ENCODE measurements at places on chromosomes 4 and X. TPM values are rescaled to one million over a fixed set of nuclear protein-coding genes. Genes with fewer than 3 reads are reported as not detected.

Gene RGN
- 21.4 TPM for total RNA-seq

Gene IL9R
- total RNA-seq: 0.14 TPM

Gene TMEM154
- total RNA-seq: 1.6 TPM

Gene MSANTD1
- 1.4 TPM for total RNA-seq

Gene NHS
- total RNA-seq: 23.3 TPM

GRCh38 chr4:182758273-182758672 is 158.9 kb downstream of the DCTD start:
- no peaks in the 10 kb centered on the region for H3K36me3 ChIP-seq
- H3K4me1 ChIP-seq: no peaks in the 10 kb centered on the region
- H3K4me3 ChIP-seq: no peak overlapping the region
- no peak for DNase-seq
- H3K27ac ChIP-seq: no peak overlapping the region

GRCh38 chr4:142278663-142279062 is 567.4 kb downstream of the INPP4B start:
- no peaks in the 10 kb centered on the region for H3K4me1 ChIP-seq
- H3K27me3 ChIP-seq: no peaks in the 10 kb centered on the region
- no peaks in the 10 kb centered on the region for H3K36me3 ChIP-seq
- no peak overlapping the region for H3K4me3 ChIP-seq

DNA sequence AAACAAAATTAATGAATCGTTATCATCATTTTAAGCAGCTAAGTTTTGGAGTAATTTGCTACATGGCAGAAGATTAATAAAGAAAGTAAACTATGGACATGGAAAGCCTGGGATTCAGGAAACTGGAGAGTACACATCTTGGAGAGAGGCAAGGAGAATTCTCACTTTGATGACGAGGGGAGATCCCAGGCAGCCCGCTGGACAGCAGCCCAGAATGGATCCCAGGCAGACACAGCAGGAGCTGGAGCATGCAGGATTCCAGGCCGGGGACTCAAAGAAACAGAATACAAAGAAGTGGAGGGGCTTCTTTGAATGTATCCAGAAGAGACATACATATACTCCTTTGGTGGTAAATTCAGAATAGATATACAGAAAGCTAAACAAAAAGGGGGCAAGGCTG is 118.0 kb upstream of the ATP6AP2 start:
- no peak for DNase-seq
- H3K27ac ChIP-seq: no peak overlapping the region
- no peaks in the 10 kb centered on the region for H3K36me3 ChIP-seq
- no peak overlapping the region for H3K4me3 ChIP-seq
- H3K4me1 ChIP-seq: no peaks in the 10 kb centered on the region
- no peaks in the 10 kb centered on the region for H3K27me3 ChIP-seq

- H3K4me3 ChIP-seq: no peak overlapping the region
- no peak overlapping the region for H3K27ac ChIP-seq
- no peaks in the 10 kb centered on the region for H3K27me3 ChIP-seq
- no peaks in the 10 kb centered on the region for H3K4me1 ChIP-seq
- no peaks in the 10 kb centered on the region for H3K36me3 ChIP-seq
Measured at GRCh38 chrX:11704725-11705495, 39.2 kb upstream of the ARHGAP6 start.

DNA sequence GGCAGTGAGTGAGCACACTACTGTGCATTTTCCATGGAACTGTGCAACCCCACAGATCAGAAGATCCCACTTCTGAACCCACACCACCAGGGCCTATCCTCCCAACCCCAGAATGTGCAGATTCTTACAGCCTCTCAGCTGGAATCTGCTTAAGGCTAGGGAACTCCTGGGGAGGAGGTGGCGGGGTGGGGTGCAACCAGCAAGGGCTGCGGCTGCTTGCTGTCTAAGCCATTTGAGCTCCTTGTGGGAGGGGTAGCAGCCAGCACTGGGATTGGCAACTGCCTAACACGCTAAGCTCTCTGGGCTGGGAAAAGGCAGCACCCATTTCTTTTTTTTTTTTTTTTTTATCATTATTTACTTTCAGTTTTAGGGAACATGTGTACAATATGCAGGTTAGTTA is 353.3 kb downstream of the RAB28 start:
- DNase-seq: no peak
- H3K4me1 ChIP-seq: no peaks in the 10 kb centered on the region
- H3K27ac ChIP-seq: no peak overlapping the region
- H3K36me3 ChIP-seq: no peaks in the 10 kb centered on the region

DNA sequence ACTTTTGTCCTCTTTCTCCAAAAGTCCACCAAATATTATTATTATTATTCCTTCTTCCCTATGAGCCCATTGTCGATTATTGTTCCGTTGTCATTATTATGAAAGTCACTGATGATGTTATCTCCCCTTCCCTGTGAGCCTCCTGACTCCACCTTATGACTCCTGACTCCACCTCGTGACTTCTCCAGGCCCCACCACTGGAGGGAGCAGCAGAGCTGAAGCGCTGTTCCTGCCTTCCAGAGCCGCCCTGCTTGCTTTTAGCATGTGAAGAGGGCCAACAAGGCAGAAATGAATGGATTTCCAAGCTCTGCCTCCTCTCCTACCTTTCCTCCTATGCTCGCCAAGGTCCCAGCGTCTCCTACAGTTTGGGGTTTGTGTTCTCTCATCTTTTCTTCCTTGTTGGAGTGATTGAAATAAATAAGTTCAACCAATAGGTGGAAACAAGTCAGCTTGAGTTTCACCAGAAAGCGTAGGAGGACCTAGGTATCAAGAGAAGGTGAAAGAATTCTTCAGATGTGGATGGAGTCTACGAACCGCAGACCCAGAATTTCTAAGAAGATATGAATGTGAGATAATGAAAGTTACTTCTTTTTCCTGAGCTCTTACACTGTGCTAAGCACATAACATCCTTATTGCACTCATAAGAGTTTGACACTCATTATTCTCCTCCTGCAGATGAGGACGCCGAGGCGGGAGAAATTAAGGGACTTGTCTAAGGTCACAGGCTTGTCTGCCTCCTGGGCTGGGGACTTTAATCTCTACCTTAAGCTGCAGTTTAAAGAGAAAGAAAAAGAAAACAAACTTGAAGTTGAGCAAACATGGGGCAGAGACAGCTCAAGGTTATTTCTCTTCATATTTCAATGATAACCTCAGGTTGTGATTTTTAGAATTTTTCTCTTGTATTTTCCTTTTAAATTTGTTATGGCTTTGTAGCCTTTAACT is 26.1 kb downstream of the IGSF1 start:
- H3K27ac ChIP-seq: no peak overlapping the region
- no peaks in the 10 kb centered on the region for H3K36me3 ChIP-seq
- H3K4me3 ChIP-seq: no peak overlapping the region
- H3K27me3 ChIP-seq: no peaks in the 10 kb centered on the region

GRCh38 chr4:40962551-40963180 is 212.9 kb downstream of the NSUN7 start:
- H3K4me3 ChIP-seq: no peak overlapping the region
- H3K27ac ChIP-seq: peak overlapping the region; percentile 71
- no peaks in the 10 kb centered on the region for H3K27me3 ChIP-seq
- DNase-seq: no peak
- no peaks in the 10 kb centered on the region for H3K36me3 ChIP-seq

- H3K36me3 ChIP-seq: peaks cover 5% of the 10 kb centered on the region
- peaks cover 9% of the 10 kb centered on the region for H3K4me1 ChIP-seq
- H3K27ac ChIP-seq: no peak overlapping the region
- H3K27me3 ChIP-seq: no peaks in the 10 kb centered on the region
- H3K4me3 ChIP-seq: no peak overlapping the region
Measured at GRCh38 chr4:168998596-168998995, 11.5 kb downstream of the CBR4 start.

GRCh38 chrX:131399678-131400428 is 110.7 kb upstream of the IGSF1 start:
- H3K36me3 ChIP-seq: no peaks in the 10 kb centered on the region
- no peaks in the 10 kb centered on the region for H3K27me3 ChIP-seq
- H3K4me1 ChIP-seq: no peaks in the 10 kb centered on the region
- DNase-seq: no peak
- H3K4me3 ChIP-seq: no peak overlapping the region

GRCh38 chr4:11741190-11741652 is 312.5 kb upstream of the HS3ST1 start:
- no peaks in the 10 kb centered on the region for H3K36me3 ChIP-seq
- DNase-seq: no peak
- H3K27me3 ChIP-seq: no peaks in the 10 kb centered on the region
- peaks cover 52% of the 10 kb centered on the region for H3K4me1 ChIP-seq

GRCh38 chrX:104742355-104742754 is 176.4 kb downstream of the IL1RAPL2 start:
- H3K27me3 ChIP-seq: no peaks in the 10 kb centered on the region
- no peak overlapping the region for H3K27ac ChIP-seq
- no peak for DNase-seq
- H3K36me3 ChIP-seq: no peaks in the 10 kb centered on the region
- H3K4me1 ChIP-seq: no peaks in the 10 kb centered on the region
- no peak overlapping the region for H3K4me3 ChIP-seq

GRCh38 chrX:19646282-19646681 is 131.0 kb upstream of the MAP3K15 start:
- no peak overlapping the region for H3K27ac ChIP-seq
- no peak for DNase-seq
- no peak overlapping the region for H3K4me3 ChIP-seq
- no peaks in the 10 kb centered on the region for H3K4me1 ChIP-seq

GRCh38 chr4:143109376-143109775 is 75.3 kb upstream of the USP38 start:
- no peak overlapping the region for H3K27ac ChIP-seq
- no peak overlapping the region for H3K4me3 ChIP-seq
- H3K27me3 ChIP-seq: no peaks in the 10 kb centered on the region
- no peaks in the 10 kb centered on the region for H3K4me1 ChIP-seq

- H3K27me3 ChIP-seq: no peaks in the 10 kb centered on the region
- H3K4me3 ChIP-seq: no peak overlapping the region
- no peak overlapping the region for H3K27ac ChIP-seq
- H3K36me3 ChIP-seq: no peaks in the 10 kb centered on the region
- DNase-seq: no peak
- no peaks in the 10 kb centered on the region for H3K4me1 ChIP-seq
Measured at GRCh38 chrX:110145854-110146253, 142.9 kb downstream of the TMEM164 start.

- no peak overlapping the region for H3K4me3 ChIP-seq
- H3K27ac ChIP-seq: no peak overlapping the region
- H3K36me3 ChIP-seq: no peaks in the 10 kb centered on the region
- H3K27me3 ChIP-seq: no peaks in the 10 kb centered on the region
- no peaks in the 10 kb centered on the region for H3K4me1 ChIP-seq
Measured at GRCh38 chr4:116632269-116632668, 453.1 kb downstream of the TRAM1L1 start.

DNA sequence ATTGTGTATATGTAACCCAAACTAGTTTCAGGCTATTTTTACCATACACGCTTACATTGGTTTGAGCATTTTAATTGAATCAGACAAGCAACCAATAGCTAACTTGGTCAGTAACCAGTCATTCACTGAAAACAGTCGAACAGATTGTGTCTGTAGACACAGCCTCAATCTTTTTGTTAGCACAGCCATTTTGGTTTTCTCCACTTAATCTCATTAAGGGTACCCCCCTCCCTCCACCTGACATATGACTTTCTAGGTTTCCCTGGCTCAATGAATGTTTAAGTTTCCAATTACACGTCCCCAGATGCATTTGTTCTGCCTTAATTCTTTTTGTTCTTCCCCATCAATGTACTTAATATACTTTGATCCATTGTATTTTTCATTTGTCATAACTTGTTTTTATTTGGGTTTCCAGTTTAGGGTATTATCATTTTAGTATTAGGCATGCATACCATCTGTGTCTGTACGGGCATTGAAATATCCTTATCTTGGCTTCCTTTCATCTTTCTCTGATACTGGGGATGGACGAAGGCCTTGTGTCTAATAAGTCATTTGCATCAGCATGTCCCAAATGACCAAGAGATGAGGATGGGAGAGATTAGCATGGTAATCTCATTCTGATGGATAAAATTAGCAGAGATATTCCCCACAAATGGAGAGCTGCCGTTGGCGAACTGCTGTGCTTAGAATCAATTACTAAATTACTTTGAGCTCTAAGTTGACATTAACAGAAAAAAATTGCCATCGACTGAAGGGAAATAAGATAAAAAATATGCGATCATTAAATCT is 35.9 kb upstream of the PHOX2B start:
- H3K27ac ChIP-seq: no peak overlapping the region
- H3K4me1 ChIP-seq: no peaks in the 10 kb centered on the region
- no peaks in the 10 kb centered on the region for H3K36me3 ChIP-seq
- DNase-seq: no peak

- peaks cover 5% of the 10 kb centered on the region for H3K4me1 ChIP-seq
- no peak overlapping the region for H3K4me3 ChIP-seq
- H3K36me3 ChIP-seq: no peaks in the 10 kb centered on the region
- no peak overlapping the region for H3K27ac ChIP-seq
- H3K27me3 ChIP-seq: no peaks in the 10 kb centered on the region
Measured at GRCh38 chr4:26334366-26334765, 13.6 kb downstream of the RBPJ start.

GRCh38 chr4:3016961-3017360 is 53.6 kb downstream of the GRK4 start:
- no peak overlapping the region for H3K27ac ChIP-seq
- H3K27me3 ChIP-seq: no peaks in the 10 kb centered on the region
- no peak overlapping the region for H3K4me3 ChIP-seq
- no peaks in the 10 kb centered on the region for H3K36me3 ChIP-seq
- no peak for DNase-seq
- no peaks in the 10 kb centered on the region for H3K4me1 ChIP-seq

GRCh38 chr4:144817081-144817480 is 171.1 kb downstream of the HHIP start:
- H3K27ac ChIP-seq: no peak overlapping the region
- H3K4me1 ChIP-seq: no peaks in the 10 kb centered on the region
- H3K27me3 ChIP-seq: no peaks in the 10 kb centered on the region
- H3K36me3 ChIP-seq: no peaks in the 10 kb centered on the region
- DNase-seq: no peak
- no peak overlapping the region for H3K4me3 ChIP-seq

- no peak overlapping the region for H3K27ac ChIP-seq
- H3K4me1 ChIP-seq: no peaks in the 10 kb centered on the region
- H3K36me3 ChIP-seq: no peaks in the 10 kb centered on the region
- H3K27me3 ChIP-seq: no peaks in the 10 kb centered on the region
Measured at GRCh38 chr4:109003964-109004363, 241.1 kb upstream of the ETNPPL start.

GRCh38 chr4:56084851-56085250 is 136.1 kb downstream of the CEP135 start:
- H3K4me3 ChIP-seq: no peak overlapping the region
- H3K27ac ChIP-seq: no peak overlapping the region
- DNase-seq: no peak
- no peaks in the 10 kb centered on the region for H3K4me1 ChIP-seq
- no peaks in the 10 kb centered on the region for H3K36me3 ChIP-seq

- peak overlapping the region; percentile 75 for H3K4me3 ChIP-seq
- no peak for DNase-seq
- H3K36me3 ChIP-seq: no peaks in the 10 kb centered on the region
- no peaks in the 10 kb centered on the region for H3K4me1 ChIP-seq
- H3K27me3 ChIP-seq: no peaks in the 10 kb centered on the region
Measured at GRCh38 chrX:31266203-31267076, 194.6 kb upstream of the FTHL17 start.

- peak overlapping the region; percentile 81 for H3K4me3 ChIP-seq
- H3K36me3 ChIP-seq: no peaks in the 10 kb centered on the region
- peaks cover 7% of the 10 kb centered on the region for H3K4me1 ChIP-seq
- H3K27me3 ChIP-seq: no peaks in the 10 kb centered on the region
- peak overlapping the region; percentile 96 for H3K27ac ChIP-seq
Measured at GRCh38 chrX:40174001-40174853, 76.5 kb upstream of the BCOR start.

GRCh38 chr4:170978990-170979389 is 834.2 kb upstream of the GALNTL6 start:
- no peak overlapping the region for H3K27ac ChIP-seq
- no peaks in the 10 kb centered on the region for H3K4me1 ChIP-seq
- no peaks in the 10 kb centered on the region for H3K27me3 ChIP-seq
- H3K4me3 ChIP-seq: no peak overlapping the region

- no peak overlapping the region for H3K4me3 ChIP-seq
- H3K4me1 ChIP-seq: no peaks in the 10 kb centered on the region
- H3K36me3 ChIP-seq: no peaks in the 10 kb centered on the region
- no peaks in the 10 kb centered on the region for H3K27me3 ChIP-seq
- no peak overlapping the region for H3K27ac ChIP-seq
Measured at GRCh38 chrX:31038575-31039326, 33.1 kb downstream of the FTHL17 start.
